Stimulated activated CD8-positive, alpha-beta memory T cell treated with anti-CD3 and anti-CD28 coated beads, Interleukin-4, amount 100 ng/mL, for 48 hours (primary cell): ENCODE measurements at places on chromosomes 1 and 21.

GRCh38 chr1:225654277-225654597, 1.3 kb upstream of the ENAH start:
- DNase-seq: no peak

DNA sequence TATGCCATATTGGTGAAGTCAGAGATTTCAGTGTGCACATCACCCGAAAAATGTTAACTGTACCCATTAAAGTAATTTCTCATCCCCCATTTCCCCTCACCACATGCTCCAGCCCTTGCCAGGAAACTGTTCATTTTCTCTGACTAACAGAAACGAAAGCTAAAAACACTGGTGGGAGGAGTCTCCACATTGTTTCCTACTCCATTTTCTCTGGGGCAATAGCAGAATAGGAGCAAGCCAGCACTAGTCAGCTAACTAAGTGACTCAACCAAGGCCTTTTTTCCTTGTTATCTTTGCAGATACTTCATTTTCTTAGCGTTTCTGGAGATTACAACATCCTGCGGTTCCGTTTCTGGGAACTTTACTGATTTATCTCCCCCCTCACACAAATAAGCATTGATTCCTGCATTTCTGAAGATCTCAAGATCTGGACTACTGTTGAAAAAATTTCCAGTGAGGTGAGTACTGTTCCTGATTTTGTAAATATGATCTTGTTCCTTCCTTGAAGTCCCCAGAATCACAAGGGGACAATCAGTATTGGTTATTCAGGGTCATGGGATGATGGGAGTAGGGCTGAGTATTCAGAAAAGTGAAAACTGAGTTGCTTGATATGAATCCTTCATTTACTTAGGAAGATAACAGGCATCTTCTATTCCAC, at the start of gene IFI16:
TSS of gene IFI16 (plus strand) at position 204 of the 658 bp plus-strand sequence. CDS start 4,774 bp downstream, outside the sequence.
- DNase-seq: peak; percentile 64

DNA sequence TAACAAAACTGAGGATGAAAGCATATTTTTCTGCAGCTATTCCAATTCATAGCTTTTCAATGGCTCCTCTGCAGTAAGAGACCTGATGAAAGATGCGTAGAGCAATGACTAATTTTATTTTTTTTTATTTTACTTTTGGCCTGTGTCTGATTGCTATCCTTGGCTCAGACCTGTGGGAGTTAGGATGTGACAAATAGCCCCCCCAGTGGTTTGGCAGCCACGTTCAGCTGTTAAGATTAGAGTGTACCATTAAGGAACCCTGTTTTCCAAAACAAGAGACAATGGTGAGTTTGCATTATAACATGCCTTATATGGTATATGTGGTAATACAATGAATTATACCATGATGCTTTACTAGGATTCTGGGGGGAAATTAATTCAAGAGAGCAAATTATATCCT, 264.7 kb downstream of the CACNA1E start:
- no peak for DNase-seq

- DNase-seq: no peak
Measured at GRCh38 chr1:38194472-38194871, 147.9 kb upstream of the POU3F1 start.

DNA sequence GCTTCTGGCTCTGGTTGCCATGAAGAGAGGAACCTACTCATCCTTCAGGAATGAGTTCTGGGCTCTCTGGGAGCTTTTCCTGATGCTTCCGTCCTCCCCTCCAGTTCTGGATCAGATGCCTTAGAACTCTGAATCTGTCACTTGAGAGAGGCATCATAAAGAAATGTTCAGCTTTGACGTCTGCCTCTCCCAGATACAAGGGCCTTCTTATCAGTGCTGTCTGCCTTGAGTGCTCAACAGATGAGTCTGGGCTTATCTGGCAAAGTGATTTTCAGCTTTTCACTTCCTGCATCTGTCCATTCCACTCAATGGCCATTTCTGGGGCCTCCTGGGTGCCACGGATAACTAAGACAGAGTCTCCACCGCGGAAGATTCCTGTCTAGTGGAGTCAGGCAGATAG, 12.3 kb upstream of the OTUD3 start:
- no peak for DNase-seq

- no peak for DNase-seq
Measured at GRCh38 chr1:221761354-221762002, 19.6 kb upstream of the DUSP10 start.

DNA sequence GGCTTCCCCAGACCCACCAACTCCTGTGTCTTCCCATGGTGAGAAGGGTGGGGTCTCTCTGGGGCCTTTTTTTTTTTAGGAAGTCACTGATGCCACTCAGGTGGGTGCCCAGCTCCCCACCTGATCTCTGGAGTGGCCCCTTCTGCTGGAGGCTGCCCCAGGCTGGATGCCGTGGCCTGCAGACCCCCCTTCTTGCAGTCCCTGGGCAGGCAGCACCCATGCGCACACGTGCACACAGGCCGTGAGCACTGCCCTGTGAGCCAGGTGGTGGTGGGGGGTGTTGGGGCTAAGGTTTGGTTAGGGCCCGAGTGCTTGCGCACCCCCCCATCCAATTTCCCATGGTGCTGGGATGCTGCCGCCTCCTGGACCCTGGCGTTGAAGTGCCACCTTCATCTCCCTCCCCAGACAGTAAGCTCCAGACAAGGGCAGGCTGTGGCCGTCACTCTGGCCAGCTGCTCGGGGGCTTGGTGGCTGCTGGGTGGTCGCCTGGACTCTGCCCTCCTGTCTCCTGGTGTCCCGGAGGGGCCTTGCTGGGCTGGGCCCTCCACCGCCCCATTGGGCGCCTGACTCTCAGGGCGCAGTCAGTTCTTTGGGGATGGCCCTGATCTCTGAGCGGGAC, 50.6 kb downstream of the SKI start:
- DNase-seq: no peak

- no peak for DNase-seq
Measured at GRCh38 chr1:111695801-111696200, 43.4 kb downstream of the INKA2 start.

- no peak for DNase-seq
Measured at GRCh38 chr1:66197785-66198184, 336.2 kb upstream of the SGIP1 start.

DNA sequence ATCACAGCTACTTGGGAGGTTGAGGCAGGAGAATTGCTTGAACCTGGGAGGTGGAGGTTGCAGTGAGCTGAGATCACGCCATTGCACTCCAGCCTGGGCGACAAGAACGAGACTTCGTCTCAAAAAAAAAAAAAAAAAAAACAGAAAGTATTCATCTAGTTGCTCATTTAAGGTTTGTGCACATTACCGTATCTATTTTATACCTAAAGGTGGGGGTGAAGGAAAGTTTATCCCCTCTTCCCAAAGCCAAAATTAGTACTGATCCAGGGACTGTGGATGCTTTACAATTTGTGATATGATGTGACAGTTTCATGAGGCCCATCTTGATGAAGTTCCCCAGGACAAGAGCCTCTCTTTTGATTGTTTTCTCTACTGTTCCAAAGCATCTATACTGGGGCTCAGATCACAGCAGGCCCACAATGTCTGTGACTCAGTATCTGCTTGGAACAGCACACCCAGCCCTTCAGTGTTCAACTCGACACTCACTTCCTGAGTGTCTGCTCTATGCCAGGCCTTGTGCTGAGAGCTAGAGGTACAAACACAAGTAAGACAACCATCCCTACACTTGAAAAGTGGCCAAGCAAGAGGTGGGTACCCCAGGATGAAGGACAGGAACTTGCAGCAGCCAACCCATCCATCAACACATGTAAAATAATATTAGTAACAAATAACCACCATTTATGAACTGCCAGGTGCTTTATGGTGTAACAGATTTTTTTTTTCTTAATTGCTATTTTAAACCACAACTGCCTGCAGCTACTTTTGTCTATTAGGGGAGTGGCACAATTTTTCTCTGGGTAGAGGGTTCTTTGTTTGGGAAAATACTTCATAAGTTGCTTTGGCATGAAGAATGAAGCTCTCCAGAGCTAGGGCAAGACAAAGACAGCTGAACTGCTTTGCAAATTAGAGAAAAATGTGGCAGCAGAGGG, 29.0 kb upstream of the KHDRBS1 start:
- DNase-seq: peak; percentile 53

DNA sequence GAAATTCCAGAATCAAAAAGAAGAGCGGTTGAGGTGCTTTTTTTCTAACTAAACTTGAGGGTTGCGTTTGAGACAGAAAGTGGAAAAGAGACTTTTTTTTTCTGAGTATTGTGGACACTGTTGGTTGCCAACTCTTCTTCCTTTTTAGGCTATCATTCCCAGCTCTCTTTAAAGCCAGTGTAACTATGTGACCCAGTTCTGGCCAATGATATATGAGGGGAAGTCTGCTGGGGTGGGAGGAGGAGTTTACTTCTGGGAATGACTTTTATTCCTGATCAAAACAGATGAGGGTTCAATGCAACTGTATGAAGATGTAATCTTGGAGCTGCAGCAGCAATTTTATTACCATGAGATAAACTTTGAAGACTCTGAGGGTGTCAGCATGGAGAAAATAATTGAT, 17.3 kb upstream of the NMNAT2 start:
- DNase-seq: no peak

DNA sequence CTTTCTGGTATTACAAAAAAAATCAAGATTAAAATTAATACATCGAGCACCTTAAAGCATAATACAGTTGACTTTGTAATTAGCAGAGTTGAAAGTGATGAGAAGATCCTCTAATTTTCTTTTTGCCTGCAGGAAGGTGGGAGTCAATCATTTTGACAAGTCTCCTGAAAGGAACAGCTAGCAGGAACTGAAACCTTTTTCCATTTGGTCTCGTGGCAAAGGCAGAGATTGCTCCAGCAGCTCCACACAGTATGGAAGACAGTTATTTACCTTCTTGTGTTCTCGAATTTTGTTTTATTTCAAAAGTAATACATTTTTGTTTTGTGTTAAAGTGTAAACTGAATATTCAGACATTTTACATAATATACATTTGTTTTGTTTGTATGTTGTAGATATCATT, 7.7 kb downstream of the S100PBP start:
- DNase-seq: no peak

GRCh38 chr1:110465038-110465813, 14.3 kb downstream of the PROK1 start:
- DNase-seq: no peak

DNA sequence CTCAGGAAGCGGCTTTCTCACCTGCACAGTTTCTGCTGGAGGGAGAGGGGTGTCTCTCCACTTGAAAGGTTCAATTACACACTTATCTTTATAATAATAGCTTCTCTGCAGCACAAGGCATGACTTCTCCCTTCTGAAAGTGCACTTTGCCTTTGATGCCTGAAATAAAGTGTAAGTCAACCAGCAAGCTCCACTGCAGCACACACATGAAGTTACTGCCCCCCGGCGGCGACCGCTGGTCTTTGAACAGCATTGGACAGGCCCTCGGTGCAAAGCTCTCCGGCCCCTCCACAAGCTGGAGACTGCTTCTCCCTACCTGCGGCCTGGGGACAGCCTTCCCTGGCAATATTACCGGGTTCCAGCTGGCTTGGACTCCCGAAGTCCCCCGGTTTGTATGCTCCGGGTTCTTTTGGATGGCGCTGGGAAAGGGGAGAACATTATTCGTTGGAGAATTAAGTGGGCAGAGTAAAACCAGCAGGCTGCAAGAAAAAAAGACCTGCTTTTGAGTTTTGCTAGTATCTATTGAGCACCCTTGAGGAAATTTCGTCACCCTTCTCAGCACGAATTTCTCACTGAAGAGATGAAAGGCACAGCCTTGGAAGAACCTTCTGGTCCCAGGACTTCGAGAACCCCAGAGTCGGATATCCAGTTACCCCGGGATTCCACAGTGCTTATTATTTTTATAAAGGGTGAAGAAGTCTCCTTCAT, 11.8 kb downstream of the RCAN1 start:
- peak; percentile 81 for DNase-seq

- no peak for DNase-seq
Measured at GRCh38 chr1:200867018-200867811, 5.6 kb upstream of the GPR25 start.

DNA sequence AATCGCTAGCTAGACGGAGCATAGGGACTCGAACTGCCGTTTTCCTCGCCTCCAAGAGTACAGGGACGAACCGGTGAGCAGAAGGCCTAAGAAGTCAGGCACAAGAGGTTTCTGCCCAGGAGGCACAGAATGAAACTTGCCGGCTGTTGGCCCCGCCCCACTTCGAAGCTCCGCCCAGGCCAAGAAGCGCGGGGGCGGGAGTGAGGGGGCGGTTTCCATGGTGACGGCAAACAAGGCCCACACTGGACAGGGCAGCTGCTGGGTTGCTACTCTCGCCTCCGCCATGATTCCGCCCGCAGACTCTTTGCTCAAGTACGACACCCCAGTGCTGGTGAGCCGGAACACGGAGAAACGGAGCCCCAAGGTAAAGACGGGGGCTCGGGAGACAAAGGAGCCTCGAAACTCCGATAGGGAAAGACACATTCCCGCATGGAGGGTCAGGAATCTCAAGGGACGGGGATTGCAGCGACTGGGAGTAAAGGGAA, at the start of gene DNALI1:
TSS of gene DNALI1 (plus strand) at position 229 of the 485 bp plus-strand sequence. CDS start at position 284, 55 bp downstream.
- DNase-seq: peak; percentile 55

- no peak for DNase-seq
Measured at GRCh38 chr1:52482326-52483004, 70.4 kb downstream of the TUT4 start.

DNA sequence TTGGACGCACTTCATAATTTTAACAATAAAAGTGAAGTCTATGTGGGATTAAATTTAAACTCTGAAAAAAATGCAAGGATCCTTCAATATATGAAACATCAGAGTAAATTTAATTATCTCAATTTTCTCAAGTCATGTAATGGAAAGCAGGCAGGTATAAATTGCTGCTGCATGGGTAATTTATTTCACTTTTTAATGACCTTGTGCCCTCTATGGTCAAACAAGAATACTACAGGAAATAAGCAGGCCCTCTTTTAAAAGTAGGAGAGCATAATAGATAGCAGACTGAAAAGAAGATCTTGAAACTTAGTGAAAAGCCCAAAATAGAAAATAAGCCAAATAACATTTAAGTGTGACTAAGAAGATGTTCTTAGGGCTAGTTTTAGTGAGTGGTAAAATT, 22.9 kb downstream of the BCAS2 start:
- DNase-seq: no peak

DNA sequence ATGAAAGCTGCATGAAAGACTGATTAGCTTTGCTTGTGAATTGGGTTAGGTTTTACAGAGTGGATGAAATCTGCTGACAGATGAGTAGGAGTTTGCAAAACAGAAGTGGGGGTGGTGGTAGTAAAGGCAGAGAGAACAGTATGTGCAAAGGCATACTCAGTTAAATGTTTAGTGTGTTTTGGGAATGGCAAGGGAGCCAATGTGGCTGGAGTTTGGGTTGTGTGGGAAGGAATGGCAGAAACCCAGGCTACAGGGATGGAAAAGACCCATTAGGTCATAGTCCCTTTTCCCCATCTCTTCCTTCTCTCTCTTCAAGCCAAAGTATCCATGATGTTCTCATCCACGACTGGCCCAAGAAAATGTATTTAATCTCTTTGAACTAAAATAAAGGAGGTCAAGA, 362.2 kb upstream of the LYPLAL1 start:
- DNase-seq: no peak
